ENCODE measurements at places on chromosomes 7 and 10.

DNA sequence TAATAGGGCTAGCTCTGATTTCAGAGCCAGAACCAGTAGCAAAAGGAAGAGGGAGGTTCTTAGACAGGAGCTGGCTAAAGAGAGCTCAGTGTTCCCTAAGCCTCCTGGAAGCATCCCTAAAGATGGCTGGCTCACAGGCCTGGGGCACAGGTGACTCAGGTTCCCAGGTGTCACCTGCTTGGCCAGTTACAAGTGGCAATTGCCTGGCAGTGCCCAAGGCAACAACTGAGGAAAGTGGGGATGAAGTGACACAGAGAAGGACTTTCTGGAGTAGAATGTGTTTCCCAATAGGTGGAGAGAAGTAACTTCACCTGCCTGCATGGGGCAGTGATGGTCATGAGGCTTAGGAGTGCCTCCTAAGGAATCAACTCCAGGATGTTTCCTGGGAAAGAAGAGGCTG, 66.5 kb upstream of the EEPD1 start:
- DNase-seq, result no peak

DNA sequence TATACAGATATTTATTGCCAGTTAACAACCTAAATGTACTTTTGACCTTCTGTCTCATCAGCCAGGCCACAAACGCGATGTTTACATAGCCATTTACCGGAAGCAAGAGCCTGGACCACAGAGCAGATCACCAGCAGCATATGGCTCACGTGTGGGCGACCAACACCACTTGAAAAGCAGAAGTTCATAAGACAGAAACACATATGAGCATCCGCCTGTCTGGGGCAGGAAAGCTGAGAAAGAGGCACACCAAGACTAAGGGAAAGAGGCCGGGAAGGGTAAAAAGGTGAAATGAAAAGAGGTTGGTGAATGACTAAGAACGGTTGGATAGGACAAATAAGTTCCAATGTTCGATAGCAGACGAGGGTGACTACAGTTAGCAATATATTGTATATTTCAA, 1.3 kb downstream of the ABCB1 start:
- DNase-seq, result peak; percentile 80

DNA sequence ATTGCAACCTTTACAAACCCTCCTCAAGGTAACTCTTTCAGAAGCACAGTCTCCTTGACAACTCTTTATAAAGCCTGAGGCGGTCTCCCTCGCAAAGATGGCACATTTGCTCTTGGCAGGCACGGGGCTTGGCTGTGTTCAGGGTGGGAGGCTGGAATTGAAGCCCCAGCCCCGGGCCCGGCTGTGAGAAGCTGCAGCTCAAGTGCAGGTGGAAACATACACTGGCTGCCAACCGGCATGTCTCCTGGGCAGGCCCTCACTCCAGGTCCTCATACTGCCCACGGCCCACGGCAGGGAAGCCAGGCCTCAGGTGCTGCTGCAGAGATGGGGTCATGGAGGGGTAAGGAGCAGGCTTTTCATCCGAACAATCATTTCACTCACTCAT, 194.5 kb downstream of the TCERG1L start:
- no peak for DNase-seq

DNA sequence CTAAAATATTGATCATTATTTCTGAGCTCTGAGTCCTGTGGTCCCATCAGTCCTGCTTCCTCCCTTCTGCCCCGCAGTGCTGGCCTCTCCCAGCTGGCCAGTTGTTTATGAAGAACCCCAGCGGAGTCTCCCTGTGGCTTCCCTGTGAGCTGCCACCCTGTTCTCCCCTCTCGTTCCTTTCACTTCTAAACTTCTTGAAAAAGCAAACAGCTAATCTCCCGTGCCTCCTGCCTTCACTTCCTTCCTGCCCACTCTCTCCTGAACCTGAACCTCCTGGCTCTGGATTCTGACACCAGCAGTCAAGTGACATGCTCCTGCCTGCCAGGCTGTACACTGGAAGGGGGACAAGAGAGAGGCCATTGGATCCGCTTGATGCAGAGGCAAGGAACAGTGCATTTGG, 63.7 kb upstream of the ZPBP start:
- DNase-seq, result no peak

DNA sequence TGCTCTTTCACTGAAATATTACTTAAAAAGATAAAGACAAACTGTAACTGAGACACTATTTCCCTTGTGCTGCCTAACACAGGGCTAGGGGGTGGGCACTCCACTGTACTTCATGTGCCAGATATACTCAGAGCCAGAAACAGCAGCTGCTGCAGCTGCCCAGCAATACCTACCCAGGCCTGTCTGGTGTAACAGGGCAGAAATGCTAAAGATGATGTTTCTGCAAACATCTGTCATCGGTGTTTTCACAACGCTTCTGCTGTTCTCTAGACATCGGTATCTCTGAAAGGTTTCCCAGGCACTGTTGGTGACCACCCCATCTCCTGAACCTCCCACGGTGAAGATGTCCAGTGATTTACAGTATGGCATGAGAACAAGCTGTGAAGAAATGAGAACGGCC, 42.7 kb downstream of the LAMB1 start:
- no peak for DNase-seq

DNA sequence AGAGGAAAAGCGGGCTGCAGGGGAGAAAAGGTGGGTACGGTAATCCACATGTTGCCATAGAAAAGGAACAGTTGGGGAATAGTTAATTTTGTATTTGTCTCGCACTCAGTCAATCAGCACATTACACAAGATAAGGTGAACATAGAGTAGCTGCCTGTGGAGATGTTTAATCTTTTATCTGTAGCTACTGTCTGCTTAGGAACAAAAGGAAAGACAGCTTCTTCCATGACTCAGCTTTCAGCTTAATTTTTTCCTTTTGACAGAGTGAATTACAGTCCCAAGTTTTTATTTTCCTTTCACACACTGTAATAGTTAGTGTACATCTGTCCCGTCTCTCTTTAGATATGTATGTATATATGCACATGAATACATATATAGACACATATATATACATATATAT, 39.3 kb upstream of the PODXL start:
- DNase-seq, result no peak

- DNase-seq, result no peak
Observed at GRCh38 chr10:106931159-106931852, 233.2 kb downstream of the SORCS1 start.

DNA sequence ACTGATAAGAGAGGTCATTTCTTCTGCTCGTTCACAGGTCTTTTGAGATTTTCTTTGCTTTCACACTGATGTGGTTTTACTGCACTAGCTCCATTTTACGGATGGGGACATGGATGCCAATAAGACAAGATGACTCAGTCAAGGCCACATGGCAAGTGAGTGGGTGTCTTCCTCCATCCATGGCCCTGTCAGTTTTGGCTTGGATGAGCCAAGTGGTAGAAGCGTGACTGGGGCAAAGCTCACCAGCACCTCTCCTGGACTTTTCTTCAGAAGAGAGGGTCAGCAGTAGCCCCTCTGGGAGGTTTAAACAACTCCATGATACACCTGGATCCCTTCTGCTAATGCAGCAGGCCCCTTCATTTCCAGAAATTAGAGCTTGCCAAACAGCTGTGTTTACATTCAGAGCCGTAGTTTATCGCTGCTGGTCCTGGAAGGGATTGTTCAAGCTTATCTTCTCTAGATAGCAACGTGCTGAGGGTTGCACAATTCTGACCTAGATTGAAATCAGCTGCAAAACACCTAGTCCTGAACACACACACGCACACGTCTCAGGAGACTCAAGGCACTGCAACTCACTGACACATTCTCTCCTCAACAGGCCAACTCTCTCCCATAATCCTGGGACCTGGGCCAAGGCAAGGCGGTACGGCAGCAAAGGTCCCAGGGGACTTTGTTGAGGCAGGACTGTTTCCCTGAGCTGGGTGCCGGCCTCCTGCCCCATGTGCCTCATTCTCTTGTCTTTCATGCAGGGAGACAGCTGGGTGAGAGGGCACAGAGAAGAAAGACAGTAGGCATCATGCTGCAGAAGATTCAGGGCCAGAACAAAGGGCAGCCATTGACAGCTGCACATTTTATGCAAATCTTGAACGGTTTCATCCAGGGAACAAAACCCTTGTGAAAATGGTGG, 14.2 kb upstream of the PDCD4 start:
- DNase-seq, result no peak

DNA sequence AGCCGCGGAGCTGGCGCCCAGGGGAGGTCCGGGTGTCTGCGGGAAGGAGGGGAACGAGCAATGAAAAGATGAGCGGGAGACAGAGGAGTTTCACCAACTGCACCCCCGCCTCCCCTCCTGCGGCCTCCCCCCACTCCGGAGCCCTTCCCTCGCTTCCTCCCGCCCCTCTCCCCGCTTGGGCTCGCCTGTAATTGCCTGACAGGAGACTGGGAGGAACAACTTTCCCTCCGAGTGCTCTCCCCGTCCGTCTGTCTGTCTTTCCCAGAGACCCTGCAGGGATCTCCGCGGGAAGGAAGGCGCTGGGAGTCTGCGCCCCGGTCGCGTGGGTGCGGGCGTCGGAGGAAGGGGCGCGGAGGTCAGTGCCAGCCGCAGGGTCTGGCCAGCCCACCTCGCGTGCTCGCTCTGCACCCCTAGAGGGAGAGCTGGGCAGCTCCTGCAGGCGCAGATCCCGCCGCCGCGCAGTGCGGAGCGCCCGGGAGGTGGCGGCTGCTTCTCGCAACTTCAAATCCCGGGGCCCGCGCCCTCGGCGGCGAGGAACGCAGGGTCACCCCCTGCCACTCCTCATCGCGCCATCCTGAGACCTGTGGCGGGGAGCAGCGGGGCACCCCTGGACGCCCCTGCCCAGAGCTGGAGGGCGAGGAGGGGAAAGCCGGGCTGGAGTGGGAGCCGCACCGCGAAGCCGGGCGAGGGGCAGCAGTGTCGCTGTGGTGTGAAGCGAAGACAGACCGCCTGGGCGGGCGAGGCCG, 511 bp upstream of the NRP1 start:
- DNase-seq, result peak; percentile 9

DNA sequence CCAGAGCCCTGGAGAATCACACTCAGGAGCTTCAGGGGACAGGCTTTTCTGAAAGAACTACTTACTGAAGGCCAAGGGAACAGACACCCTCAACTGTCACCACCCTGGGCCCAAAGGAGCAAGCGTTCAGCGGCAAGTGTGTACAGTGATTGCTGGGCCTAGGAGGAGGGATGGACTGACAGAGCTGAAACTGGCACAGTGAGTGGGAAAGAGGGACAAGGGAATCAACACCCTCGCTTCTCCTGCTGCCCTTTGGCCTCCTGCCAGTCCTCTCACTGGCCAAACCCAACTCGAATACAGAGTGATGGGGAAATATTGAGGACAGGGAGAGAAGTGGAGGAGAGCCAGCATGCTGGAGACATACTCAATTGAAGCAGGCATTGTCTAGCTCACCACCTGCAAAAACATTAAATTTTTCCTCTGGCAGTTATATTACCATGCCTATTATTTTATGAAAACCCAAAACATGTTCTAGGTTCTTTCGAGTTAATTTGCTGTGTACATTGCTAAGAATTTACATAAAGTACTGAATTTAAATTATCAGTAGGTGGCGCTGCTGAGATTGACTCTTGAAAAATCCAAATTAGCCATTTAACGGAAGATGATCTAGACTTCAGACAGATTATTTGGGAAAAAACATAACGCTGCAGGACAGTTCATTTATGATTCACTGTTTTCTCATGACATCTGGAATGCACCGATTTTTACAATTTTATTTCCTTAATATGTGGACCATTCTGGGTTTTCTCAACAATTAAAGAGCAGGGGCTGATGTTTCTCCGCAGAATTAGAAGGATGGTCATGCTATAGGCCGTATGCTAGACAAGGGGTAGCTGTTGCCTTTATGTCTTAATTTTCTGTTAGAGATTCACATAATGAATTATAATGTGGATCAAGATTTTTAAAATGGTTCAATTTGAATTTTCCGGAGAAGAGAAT, 14.7 kb upstream of the TMEM236 start:
- DNase-seq, result peak; percentile 52

GRCh38 chr10:88409236-88409635, 173.9 kb downstream of the RNLS start:
- no peak for DNase-seq

GRCh38 chr10:100836891-100837290, 75.9 kb upstream of the SLF2 start:
- no peak for DNase-seq

- DNase-seq, result no peak
Observed at GRCh38 chr10:47077941-47078340, 166.7 kb downstream of the PTPN20 start.

DNA sequence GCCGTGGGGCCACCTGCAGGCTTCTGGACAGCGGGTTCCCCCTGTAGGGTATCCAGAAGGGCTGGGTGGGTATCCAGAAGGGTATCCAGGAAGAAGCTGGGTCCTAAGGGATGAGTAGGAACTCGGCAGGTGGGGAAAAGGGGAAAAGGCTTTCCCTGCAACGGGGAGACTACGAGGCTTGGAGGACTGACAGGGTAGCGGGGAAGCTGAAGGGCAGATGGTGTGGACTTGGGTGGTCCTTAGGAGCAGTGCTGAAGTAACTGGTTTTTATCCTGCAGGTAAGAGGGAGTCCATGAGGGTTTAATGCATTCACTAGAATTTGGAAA, 525 bp downstream of the UBE2D4 start:
- no peak for DNase-seq

GRCh38 chr10:76657337-76658012, 980.1 kb downstream of the KCNMA1 start:
- DNase-seq, result no peak

GRCh38 chr7:128103498-128104107, 72.4 kb upstream of the LRRC4 start:
- no peak for DNase-seq

DNA sequence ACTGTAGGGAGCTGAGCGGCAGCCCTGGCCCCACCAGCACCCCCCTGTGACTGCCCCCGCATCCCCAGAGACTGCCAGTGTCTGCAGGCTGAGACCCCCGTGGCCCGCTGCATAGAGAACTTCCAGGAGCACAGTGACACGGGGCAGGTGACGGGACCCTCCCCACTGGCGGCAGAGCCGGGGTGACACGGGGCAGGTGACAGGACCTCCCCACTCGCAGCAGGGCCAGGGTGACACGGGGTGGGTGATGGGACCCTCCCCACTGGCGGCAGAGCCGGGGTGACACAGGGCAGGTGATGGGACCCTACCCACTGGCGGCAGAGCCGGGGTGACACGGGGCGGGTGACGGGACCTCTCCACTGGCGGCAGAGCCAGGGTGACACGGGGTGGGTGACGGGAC, 2.3 kb downstream of the GPER1 start:
- no peak for DNase-seq

- no peak for DNase-seq
Observed at GRCh38 chr7:37944737-37945054, 24.3 kb downstream of the EPDR1 start.

- DNase-seq, result no peak
Observed at GRCh38 chr7:41312235-41312634, 390.7 kb downstream of the INHBA start.

GRCh38 chr7:79084423-79084822, 369.0 kb downstream of the MAGI2 start:
- no peak for DNase-seq
